ENCODE measurements at places on chromosomes 2 and 18.

GRCh38 chr18:78658531-78658930, 321.1 kb upstream of the SALL3 start:
- DNase-seq = no peak

- no peak for DNase-seq
Measured at GRCh38 chr18:9741406-9741792, 33.3 kb downstream of the RAB31 start.

- DNase-seq = no peak
Measured at GRCh38 chr2:100397118-100397860, 20.2 kb downstream of the CHST10 start.

DNA sequence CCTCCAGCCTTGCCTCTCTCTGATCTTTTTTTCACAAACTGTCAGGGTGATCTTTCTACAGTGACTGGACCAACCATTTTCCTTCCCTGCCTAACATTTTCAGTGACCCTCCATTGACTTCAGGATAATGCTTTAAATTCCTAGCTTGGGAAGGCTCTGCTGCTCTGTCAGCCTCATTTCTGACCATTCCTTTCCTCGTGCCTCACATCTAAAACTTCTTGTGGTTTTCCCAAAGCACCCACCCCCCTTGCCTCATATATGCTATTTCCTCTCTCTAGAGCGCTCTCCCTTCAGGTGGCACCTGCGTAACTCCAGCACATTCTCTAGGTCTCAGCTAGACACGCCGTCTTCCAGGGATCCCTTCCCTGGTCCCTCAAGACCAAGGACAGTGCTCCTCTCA, 37.2 kb downstream of the DRC1 start:
- no peak for DNase-seq

- no peak for DNase-seq
Measured at GRCh38 chr18:75395137-75395536, 32.4 kb downstream of the SMIM21 start.

DNA sequence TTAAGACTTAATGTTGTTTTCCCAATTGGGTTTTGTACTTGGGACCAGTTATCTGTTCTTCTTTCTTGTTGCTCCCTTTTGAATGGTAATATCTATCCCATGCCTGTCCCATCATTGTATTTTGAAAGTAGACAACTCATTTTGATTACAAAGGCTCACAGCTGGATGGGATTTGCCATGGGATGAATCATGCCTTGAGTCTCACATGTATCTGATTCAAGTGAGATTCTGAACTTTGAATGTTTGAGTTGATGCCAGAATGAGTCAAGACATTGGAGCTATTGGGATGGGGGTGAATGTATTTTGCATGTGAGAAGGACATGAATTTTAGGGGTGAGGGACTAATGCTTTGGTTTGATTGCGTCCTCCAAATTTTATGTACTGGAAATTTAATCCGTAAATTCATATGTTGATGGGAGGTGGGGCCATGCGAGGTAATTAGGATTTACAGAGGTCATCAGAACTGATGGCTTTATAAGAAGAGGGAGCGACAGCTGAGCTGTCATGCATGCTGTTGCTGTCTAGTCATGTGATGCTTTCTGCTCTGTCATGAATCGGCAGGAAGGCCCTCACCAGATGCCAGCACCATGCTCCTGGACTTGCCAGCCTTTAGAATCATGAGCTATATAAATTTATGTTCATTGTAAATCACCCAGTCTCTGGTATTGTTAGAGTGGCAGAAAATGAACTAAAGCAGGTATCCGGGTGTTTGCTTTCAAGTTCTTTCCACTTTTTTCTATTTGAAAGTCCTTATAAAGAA, 741.3 kb upstream of the RAB6C start:
- no peak for DNase-seq

DNA sequence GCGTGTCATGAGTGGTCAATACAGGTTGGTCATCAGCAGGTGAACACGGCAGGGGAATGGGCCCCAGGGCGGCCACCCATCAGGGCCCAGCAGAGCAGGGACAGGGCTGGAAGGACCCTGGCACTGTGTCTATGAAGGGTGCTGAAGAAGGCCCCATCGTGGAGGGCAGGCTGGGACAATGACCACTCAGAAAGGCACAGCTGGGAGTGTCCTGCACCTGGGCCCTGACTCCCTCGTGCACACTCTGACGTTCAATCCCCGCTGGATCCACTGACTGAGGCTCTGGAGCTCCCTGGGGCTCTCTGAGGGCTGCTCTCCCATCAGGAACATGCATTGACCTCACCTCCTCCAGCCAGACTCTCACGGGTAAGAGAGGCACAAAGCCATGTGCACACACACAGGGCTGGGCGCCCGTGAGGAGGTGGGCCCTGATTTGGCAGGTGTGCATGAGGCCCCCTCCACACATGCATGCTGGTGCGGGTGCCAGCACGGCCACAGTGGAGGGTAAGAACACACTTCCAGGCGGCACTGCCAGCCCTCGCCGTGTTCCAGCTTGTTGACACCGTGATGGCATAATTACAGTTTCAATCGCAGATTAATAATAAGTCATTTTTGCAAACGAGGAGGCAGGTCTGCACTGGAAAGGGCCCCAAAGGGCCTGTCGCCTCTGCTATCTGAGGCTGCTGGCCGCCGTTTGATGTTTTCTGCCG, 58.5 kb downstream of the SMAD7 start:
- no peak for DNase-seq

GRCh38 chr2:270861-271260, 6.1 kb downstream of the ACP1 start:
- DNase-seq = no peak

DNA sequence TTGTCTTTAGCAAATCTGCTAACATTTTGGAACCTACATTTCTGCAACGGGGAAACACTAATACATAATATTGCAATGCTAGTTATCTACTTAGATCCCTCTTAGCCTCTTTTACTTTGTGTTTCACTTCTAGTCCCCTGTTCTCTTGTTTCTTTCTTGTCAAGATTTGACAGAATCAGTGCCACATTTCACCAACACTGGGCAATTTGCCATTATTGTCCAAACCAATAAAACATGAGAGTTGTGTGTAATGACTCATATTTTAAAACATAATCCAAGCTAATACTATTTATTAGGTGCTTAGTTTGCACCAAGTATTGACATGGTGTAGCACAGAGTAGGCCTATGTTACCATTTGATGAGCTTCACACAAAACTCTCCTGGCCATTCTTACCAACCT, 33.7 kb upstream of the ACVR1C start:
- no peak for DNase-seq

All from activated gamma-delta T cell treated with anti-CD3 and anti-CD28 coated beads, Interleukin-2, amount 50 U/mL, for 16 hours (primary cell).